ENCODE measurements at places on chromosomes 5 and 9. TPM values are rescaled to one million over a fixed set of nuclear protein-coding genes. Genes with fewer than 3 reads are reported as not detected.

DNA sequence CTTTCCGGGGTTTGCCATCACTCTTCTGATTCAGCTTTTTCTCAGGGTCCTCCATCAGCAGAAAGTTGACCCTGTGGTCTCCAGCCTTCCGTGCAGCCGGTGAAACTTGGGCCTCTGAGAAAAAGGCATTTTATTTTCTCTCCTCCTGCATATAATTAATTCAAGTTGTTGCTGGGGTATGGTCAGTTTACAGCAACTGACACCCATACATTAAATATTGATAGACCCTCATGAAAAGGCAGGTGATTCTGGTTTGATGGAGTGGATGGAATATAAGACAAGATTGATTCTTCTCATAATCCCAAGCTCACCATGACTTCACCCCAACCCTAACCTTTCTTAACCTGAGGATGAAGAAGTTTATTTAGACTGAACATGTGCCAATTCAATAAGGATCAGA, at the start of gene GRXCR2:
Gene GRXCR2 (minus strand): TSS at position 101 of the 400 bp plus-strand sequence. CDS start 46 bp downstream, at position 55.
- DNase-seq, result no peak

GRCh38 chr9:96279932-96280331, 22.0 kb downstream of the HSD17B3 start:
- no peak for DNase-seq

Gene PDZD2
- 6.1 TPM for polyA plus RNA-seq

Gene PRELID1
- polyA plus RNA-seq, result 79.7 TPM
